Activated naive CD4-positive, alpha-beta T cell treated with anti-CD3 and anti-CD28 coated beads, Interleukin-2, amount 50 U/mL, for 72 hours (primary cell): ENCODE measurements at places on chromosomes 12 and 14. TPM values are rescaled to one million over a fixed set of nuclear protein-coding genes. Genes with fewer than 3 reads are reported as not detected.

GRCh38 chr12:132634411-132634990, 15.9 kb downstream of the P2RX2 start:
- DNase-seq = no peak

The LRP1-AS gene
- not detected for total RNA-seq

The AREL1 gene
- total RNA-seq = 47.1 TPM

- DNase-seq = no peak
Observed at GRCh38 chr14:80575763-80576162, 364.5 kb upstream of the DIO2 start.

The MAPKAPK5 gene
- 61.3 TPM for total RNA-seq

The GALNT6 gene
- total RNA-seq = 8.8 TPM

GRCh38 chr12:28622406-28622805, 432.1 kb downstream of the CCDC91 start:
- DNase-seq = no peak

GRCh38 chr12:5694759-5695409, 250.2 kb downstream of the ANO2 start:
- no peak for DNase-seq

- no peak for DNase-seq
Observed at GRCh38 chr12:3671330-3672112, 81.4 kb downstream of the CRACR2A start.

The ITGA7 gene
- 4.0 TPM for total RNA-seq

GRCh38 chr12:59675461-59675860, 79.6 kb downstream of the SLC16A7 start:
- no peak for DNase-seq

The GALNT8 gene
- total RNA-seq = 1.8 TPM

The ARHGAP9 gene
- total RNA-seq = 195 TPM

DNA sequence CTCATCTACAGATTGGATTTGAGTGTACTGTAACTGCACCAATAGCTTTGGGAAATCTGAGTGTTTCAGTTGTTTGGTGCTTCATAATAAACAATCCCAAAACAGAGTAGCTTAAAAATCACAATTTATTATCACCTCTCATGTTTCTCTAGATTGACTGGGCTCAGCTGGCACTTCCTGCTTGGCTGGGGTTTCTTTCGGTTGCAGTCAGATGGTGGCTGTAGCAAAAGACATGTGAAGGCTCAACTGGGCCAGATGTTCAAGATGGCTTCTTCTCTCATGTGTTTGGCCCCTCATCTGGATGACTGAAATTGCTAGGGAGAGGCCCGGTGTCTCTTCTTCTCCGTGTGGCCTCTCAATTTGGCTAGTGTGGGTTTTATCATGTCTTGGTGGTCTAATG, 12.1 kb upstream of the BMP4 start:
- no peak for DNase-seq

DNA sequence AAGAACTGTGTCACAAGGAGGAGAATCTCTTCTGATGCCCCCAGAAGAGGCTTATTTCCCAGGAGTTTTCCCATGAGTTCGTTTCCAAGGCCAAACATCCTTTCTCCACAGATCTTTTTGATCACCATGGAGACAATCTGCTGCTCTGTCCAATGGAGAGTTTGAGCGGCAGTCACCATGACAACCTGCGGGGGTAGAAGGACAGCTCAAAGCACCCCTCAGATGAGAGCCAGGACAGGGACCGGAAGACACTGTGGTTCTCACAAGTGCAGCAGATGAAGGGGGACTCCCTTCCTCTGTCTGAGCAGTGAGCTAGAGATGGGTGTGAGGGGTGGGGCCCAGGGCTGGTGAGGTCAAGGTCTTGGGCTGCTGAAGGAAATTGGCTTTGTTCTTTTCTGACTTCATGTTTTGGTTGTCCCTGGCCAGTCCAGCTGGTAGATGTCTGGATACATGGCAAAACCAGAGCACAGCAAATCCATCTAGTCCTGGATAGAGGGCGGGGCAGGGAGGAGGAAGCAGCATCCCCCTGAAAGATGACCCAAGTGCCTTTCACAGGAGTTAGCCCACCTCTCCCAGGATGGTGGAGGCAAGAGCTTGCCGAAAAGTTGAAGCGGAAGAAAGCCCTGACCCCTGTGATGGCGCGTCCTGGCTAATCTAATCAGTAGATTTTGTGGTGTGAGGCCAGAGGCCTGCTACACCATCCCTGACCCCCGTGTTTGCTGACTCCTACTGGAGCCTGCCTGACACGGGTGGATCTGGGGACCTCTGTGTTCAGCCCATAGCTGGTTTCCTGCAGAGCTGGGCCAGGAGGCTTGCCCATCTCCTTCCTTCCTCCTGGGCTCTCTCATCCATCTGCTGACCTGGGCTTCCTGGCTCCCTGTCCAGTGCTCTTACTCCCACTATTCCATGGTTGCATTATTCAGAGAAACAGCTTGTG, 24.4 kb downstream of the DHRS2 start:
- DNase-seq = no peak
